Foreskin keratinocyte (primary cell): ENCODE measurements at places on chromosomes 5 and 9. TPM values are rescaled to one million over a fixed set of nuclear protein-coding genes. Genes with fewer than 3 reads are reported as not detected.
A peak's percentile ranks its signal among the peaks of the same experiment; 100 is the strongest.

GRCh38 chr9:120889606-120890271, 12.8 kb upstream of the PHF19 start:
- no peak for DNase-seq

- no peak for DNase-seq
Measured at GRCh38 chr9:114132550-114132918, 22.8 kb upstream of the COL27A1 start.

The TUSC1 gene
- 10.6 and 12.0 TPM in 2 replicates for total RNA-seq

DNA sequence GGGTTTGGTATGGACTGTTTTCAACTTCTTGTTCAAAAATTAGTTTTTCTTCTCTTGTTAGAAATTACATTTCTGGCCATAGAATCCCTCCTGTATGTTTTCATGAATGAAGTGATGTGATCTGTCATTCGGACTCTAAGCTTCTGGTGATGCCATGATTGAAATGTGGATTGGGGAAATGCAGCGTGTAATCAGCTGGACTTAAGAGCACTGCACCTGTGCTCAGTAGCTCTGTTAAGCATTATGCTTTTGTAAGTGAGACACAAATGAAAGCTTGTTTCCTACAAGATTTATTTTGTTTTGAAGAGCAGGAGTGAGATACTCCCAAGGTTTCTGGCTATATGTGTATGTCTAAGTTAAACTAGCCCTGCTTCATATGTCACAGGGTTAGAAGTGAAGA, 24.0 kb upstream of the FAM120AOS start:
- DNase-seq = no peak

DNA sequence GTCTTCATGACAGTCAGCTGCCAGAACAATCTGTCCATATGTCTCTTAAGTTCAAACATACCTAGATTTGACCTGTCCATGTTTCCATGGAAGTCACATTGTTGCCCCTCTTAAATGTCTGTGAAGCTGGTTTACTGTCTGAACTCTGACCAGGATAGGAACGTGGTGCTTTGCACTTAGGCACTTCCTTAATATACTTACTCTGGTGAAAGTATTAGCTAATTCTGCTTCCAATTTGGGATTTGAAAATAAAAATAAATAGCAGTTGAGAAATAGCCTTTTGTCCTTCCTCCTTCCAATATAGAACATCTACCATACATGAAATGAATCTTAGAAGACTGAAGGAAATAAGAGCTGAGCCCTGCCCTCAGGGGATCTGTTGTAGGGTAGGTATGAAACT, 524.5 kb upstream of the CLINT1 start:
- DNase-seq = no peak

The PCDHGA1 gene
- 0.04 TPM in 1 of 2 replicates, not detected in the other for total RNA-seq

GRCh38 chr5:88183255-88183654, 85.4 kb downstream of the TMEM161B start:
- peak; percentile 30 for DNase-seq

The TEX48 gene
- total RNA-seq = not detected in 2 replicates

GRCh38 chr9:76996700-76997099, 22.8 kb upstream of the FOXB2 start:
- DNase-seq = no peak

The TAF11L10 gene
- not detected in 2 replicates for total RNA-seq

DNA sequence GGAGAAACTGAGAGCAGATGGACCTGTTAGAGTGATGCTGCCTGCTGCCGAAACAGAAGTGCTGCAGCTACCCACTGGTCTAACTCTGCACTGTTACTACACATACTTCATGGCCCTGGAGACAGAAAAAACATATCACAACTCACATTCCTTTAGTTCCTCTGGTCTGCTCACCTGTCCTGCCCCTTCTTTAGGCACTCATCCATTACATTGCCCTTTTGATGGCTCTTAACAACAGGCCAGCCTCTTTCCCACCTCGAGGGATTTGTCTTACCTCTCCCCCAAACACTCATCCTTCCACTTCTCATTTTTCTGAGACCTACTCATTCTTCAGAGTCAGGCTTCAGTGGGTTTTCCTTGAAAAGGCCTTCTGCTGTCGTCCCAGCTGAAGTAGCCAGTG, 49.2 kb downstream of the KCTD16 start:
- DNase-seq = no peak

The CCDC180 gene
- total RNA-seq = 0.42 and 0.54 TPM in 2 replicates

- DNase-seq = no peak
Measured at GRCh38 chr5:53991942-53992341, 318.4 kb downstream of the ARL15 start.

DNA sequence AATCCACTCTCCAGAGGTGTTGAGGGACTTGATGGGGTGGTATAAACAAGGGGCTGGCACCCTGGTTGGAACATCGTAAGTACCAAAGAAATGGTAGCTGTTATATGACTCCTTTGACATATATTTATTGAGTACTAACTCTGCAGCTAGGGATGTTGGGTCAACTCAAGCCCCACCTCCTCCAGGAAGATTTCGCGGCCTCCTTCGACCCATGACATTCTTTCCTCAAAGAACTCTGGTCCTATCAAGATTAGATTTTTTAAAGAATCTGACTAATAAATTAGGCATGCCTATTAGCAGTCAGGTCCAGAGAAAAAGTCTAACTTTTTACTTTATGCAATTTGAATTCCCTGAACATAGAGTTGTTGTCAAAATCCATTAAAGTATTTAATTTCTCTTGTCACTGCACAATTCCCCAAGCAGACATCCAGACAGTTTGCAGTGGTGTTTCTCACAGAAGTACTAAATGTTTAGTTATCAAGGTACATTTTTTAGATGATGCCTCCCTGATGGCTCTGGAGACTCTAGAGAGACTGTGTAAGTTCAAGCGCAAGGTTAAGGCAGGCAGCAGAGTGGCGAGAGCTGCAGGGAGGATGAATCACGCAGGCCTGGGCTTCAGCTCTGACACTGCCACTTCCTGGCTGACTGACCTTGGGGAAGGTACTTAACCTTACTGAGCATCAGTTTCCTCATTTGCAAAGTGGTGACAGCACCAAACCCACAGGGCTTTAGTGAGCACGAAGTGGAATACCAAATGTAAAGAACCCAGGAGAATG, 209.6 kb downstream of the TTLL11 start:
- DNase-seq = no peak

The WDR31 gene
- total RNA-seq = 0.71 and 1.5 TPM in 2 replicates

The DMRTA1 gene
- 0.58 and 0.78 TPM in 2 replicates for total RNA-seq

The LHX2 gene
- not detected in 2 replicates for total RNA-seq
